ENCODE measurements at places on chromosomes 16 and 17.

GRCh38 chr16:50153596-50154419 is 702 bp downstream of the TENT4B start:
- DNase-seq, result no peak

DNA sequence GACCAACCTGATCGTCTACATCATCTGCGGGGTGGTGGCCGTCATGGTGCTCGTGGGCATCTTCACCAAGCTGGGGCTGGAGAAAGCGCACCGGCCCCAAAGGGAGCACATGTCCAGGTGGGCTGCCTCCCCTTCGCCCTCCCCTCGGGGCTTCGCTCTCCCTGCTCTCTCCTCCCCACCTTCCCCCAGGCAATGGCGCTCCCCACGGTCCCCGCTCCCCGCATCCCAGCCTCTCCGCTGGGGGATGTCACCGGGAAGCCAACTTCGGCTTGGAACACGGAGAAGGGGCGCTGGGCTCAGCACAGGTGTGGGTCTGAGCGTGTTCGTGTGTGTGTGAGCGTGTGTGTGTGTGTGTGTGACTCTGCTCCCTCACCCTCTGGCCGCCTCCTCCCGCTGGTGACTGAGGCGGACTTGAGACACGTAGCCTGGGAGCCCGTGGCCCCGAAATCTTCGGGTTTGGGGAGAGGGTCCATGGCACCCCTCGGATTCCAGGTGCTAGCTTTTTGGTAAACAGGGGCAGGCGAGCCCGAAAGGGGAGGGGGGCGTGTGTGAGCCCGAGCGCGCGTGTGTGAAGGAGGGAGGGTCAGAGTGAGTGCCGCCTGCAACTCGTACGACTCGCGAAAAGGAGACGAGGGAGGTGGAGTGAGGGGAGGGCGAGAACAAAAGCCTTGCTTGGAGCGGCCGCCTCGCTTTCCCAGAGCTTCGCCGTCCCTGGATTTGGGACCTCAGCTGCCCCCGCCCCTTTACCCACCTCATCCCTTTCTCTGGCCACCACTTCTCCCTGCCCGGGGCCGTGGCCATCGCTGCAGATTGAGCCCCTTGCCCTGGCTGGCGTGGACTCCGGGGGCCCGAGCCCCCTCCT is 1.3 kb downstream of the SHISA9 start:
- DNase-seq, result no peak

- no peak for DNase-seq
Observed at GRCh38 chr17:34474706-34475105, 104.7 kb upstream of the TMEM132E start.

DNA sequence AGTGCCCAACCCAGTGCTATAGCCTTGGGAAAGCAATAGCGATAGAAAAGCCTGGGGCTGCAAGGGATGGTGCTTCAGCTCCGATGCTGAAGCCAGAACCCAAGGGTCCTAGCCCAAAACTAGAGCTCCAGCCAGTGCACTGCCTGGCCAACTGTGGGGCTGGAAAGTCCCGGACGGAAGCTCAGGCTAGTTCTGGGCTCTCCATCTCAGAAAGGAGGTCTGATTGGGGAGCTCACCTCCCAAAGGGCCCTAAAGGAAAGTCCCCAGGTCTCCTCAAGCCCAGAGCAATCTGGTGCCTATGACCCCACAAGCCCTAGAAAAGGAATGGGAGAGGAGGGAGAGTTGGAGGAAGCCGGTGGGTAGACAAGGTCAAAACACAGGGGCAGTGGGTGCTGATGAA is 2.0 kb upstream of the ABCC3 start:
- DNase-seq, result no peak

GRCh38 chr16:28858421-28858820 is 5.2 kb upstream of the SH2B1 start:
- DNase-seq, result no peak

GRCh38 chr16:3971706-3972105 is 91.2 kb upstream of the CREBBP start:
- no peak for DNase-seq

GRCh38 chr16:4859190-4859899 is 12.1 kb downstream of the UBN1 start:
- DNase-seq, result no peak

GRCh38 chr16:31141489-31142108 is 6.1 kb upstream of the PRSS8 start:
- no peak for DNase-seq

- DNase-seq, result no peak
Observed at GRCh38 chr16:67028167-67028695, 718 bp upstream of the CBFB start.

DNA sequence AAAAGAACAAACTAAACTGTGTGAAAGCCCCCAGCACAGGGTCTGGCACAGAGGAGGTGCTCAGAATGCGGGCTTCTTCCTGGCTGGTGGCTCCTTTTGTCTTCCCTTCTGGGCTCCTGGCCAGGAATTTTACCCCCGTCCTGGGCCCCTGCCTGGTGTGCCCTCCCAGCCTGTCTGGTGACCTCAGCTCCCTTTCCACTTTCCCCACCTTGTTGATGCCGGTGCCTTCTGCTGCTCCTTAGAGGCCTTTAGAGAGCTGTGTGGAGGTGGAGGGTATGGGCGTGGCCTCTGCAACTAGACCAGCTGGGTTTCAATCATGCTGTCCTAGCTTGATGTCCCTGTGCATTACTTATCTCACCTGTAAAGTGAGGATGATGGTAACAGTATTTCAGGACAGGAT is 16.8 kb downstream of the PIRT start:
- no peak for DNase-seq

DNA sequence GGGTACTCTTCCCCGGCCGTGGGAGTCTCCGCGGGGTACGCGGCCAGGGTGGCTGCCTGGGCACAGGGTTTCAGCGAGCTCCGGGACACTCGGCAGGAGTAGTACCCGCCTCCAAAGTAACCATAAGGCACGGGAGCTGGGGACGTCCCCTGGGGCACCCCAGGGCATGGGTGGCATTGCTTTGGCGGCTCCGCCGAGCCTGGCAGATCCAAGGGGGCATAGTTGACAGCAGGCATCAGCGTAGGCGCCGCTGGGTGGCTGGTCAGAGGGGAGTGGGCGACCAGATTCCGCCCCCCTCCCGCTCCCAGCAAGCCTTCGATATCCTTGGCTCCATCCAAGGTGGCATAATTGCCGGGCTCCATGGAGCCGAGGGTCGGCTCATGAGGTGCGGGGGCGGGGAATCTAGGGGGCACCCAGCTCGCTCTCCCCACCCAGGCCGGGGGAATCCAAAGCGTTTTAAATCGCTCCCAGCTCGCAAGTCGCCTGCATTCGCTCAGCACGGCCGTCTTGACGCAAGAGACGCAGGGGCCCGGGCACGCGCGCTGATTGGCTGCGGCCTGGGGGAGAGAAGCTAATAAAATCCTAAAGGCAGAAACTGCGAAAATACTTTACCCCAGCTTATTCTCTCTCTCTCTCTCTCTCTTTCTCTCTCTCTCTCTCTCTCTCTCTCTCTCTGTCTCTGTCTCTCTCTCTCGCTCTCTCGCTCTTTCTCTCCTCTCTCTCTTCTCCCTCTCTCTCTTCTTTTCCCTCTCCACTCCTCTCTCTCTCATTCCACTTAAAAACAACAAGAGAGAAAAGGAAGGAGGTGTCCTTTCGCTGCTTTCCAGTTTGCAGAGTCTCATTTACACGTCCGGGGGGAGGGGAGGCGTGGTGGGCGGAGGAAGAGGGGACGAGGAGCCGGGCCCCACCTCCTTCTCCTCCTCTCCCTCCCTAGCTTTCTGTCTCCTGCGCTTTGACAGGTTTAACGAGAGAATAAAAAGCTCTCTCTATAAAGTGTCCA is at the start of gene HOXB13:
Gene HOXB13, minus strand, starts transcription at position 519 of the 1,000 bp plus-strand sequence. Its CDS starts 157 bp downstream, at position 362.
- peak; percentile 35 for DNase-seq

Measured in DMS79 (cell line).